ENCODE measurements at places on chromosomes 1 and 21. TPM values are rescaled to one million over a fixed set of nuclear protein-coding genes. Genes with fewer than 3 reads are reported as not detected.

Gene SLC25A34
- 0.83 TPM for total RNA-seq

Gene PLA2G2D
- total RNA-seq, result not detected

Gene SLC22A15
- total RNA-seq, result 2.5 TPM

Gene CXADR
- total RNA-seq, result 0.33 TPM

Gene PTGFRN
- 69.1 TPM for total RNA-seq

All from esophagus muscularis mucosa (tissue), 4 donors.